ENCODE measurements at places on chromosomes 3 and 15.

DNA sequence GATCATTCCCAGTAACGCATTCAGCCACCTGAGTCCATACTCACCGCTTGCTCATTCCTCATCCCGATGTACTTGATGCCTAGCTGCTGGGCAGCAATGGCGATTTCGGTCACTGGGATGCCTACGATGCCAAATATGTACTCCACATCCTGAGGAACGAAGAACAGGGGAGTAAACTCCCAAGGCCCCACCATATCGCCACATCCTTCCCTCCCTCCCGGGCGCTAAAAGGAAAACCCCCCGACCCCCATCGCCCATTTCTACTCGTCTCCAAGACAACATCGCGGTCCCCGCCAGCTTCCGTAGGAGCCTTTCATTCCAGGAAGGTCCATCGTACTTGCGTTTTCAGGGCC lies 347 bp downstream of the HACL1 start:
- no peak for DNase-seq

DNA sequence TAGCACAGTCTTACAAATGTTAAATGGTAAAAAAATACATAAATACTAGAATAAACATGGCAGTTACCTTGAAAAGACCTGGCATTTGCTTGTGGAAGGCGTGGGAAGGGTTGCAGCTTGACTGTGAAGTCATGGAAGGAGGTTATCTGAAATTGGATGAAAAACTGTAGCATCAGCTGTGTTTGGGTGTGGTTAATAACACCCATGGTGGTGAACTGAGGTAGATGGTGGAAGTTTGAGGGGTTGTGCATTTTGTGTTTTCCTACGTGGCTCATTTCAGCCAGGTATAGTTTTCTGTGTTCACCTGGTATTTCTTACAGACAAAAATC lies 46.5 kb downstream of the PSMD6 start:
- DNase-seq, result no peak

- no peak for DNase-seq
These were observed 273.8 kb upstream of the DCBLD2 start for GRCh38 chr3:99175276-99175812.

DNA sequence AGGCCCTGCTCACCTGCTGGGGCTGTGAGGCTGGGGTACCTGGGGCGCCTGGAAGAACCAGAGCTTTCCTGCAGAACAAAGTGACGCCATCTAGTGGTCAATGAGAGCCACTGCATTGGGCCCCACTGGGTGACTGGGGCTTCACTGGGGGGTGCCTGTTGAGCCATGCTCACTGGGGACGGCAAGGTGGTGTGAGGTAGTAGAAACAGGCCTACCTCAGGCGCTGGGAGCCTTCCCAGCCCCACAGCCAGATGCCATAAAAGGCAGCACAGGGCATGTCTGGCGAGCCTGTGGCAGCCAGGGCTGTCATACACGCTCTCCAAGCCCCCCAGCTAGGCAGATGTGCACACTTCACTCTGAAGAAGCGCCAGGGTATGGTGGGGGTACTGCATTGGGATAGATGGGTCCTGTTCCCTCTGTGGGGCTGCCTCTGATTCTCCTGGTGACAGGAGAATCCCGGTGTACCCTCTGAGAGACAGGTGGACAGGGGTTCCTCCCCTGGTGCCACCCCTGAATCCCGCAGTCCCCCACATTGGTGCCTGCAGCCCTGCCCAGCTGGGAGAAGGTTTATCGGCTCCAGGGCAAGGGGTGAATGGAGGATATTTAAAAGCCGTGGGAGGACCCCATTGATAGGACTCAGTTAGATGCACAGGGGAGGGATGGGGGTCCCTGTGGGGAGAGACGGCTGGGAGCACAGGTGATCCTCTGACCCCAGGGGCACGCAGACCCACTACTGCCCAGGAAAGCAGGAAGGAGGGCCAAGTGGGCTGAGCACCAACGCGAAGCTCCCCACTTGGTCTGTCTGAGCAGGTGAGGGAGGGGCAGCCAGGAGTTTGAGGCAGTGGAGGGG lies 178.8 kb downstream of the NSMCE3 start:
- no peak for DNase-seq

DNA sequence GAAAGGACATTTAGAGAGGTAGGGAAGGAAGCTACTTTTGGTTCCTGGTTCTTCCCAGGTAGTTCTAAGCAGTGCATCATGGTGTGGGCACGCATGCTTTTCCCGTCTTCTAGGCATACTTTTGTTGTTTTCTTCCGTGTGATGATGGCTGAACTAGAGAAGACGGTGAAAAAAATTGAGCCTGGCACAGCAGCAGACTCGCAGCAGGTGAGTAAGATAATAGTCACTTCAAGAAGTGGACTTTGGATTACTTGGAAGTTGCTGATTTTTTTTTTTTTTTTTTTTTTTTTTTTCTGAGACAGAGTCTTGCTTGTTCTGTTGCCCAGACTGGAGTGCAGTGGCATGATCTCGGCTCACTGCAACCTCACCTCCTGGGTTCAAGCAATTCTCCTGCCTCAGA lies 17.9 kb downstream of the FANCD2OS start:
- DNase-seq, result no peak

- no peak for DNase-seq
These were observed 68.9 kb downstream of the CYP19A1 start for GRCh38 chr15:51269496-51269895.

DNA sequence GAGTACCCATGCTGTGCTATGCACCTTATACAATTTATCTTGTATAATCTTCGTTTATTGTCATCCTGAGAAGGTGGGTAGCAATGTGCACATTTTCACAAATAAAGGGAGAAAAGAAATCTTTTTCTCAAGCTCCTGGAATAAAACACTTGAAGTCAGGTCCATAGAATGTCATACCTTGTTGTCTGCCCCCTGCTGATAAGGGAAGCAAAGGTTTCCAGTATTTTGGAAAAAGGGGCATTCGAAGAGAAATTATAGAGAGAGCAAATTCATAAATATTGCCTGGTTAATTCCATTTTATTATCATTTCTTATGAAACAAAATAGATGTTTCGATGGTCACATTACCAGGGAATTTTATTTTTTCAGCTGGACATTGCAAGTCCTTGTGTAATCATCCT lies 277.8 kb downstream of the RAP2B start:
- no peak for DNase-seq

GRCh38 chr3:6119367-6119766 lies 741.5 kb upstream of the GRM7 start:
- DNase-seq, result no peak

- DNase-seq, result no peak
These were observed 28.5 kb upstream of the FBLN2 start for GRCh38 chr3:13520326-13520880.

- DNase-seq, result no peak
These were observed 230.3 kb upstream of the TLE3 start for GRCh38 chr15:70327856-70328678.

DNA sequence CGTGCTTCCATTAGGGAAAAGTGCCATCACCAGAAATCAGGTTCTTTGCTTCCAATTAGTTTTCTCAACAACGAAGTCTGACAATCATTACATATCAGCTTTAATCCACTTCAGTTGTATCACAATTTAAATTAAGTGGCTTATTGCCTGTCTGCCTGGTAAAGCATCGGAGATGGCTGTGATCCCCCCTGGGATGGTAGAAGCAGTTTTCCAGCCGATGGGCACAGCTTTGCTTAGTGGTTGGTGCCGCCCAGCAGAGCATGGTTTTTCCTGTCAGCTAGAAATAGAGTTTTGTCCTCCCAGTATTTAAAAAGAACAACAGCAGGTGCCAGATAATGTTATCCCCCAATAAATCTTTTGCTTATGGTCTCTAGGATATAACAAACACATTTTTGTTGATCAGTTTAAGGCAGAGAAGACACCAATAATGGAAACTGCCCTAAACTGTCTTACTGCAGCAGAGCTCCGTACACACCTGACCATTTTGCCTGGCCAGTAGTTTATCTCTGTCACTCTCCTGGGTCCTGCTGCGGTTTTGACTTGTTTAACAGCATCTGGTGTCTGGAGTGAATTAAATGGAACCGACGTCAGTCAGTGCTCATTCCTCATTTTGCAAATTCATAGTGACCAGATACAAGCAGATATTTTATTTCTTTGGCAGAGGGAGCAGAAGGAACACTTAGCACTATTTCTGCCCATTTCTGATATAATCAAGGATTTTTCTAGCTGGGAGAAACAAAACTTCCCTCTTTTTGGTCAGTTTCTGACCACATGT lies 79.1 kb downstream of the SLC49A4 start:
- no peak for DNase-seq

DNA sequence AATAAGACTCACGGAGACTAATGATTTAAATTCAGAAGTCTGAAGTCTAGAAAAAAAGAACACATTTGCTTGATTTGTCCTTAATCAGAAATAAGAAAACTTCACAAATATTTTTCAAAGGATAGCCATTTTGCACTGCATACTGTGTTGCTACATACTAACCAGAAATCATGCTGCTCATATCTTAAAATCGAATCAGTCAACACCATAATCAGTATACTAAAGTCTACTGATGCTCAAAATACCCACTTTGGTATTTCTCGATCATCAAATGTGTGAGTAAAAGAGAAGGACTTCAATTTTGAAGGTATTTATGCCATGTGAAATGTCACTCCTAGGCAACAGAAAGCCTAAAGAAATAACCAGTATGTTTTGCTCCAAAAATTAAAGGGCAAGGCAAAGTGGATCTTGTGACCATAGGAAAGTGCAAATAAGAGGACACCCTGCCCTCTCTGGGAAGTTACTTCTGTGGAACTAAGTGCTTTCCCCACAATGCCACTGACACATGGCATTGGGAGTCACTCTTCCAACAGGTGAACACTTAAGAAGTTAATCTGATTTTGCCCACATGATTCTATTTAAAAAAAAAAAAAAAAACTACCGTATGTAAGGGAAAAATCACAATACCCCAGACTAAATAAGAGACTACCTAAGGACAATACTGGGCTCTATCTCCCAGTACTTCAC lies 2.7 kb downstream of the LRIG1 start:
- no peak for DNase-seq

GRCh38 chr3:196050597-196050996 lies 31.3 kb downstream of the TFRC start:
- no peak for DNase-seq

DNA sequence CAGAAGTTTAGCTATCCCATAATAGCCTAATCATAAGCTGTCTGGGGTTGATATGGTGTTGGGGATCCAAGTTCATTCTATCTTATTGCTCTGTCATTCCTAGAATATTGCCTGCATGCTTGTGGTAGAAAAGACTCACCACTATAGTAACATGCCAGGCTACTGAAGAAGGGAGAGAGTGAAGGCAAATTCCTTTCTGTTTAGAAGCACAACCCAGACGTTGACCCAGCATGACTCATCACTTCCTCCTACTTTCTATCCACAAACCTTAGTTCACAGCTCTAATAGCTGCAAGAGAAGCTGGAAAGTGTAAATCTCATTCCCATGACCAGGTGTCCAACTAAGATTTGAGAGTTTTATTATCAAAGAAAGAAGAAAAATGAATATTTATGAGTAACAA lies 57.8 kb upstream of the NMD3 start:
- DNase-seq, result no peak

DNA sequence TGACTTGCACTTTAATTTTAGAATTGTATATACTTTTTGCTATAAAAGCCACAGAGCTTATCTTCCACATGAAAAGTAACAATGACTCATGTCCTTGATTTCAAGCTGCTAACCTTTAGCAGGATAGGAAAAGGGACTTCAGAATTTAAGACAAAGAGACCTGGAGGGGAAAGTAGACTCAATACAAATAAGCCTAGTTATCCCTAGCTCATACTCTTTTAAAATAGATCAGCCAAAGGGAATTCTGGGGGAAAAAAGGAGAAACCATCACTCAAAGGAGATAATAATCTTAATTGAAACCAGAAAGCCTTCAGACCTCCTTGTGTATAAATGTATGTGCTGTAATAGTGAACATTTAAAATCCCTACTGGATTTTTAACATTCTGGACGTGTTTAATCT lies 930.3 kb downstream of the NTRK3 start:
- DNase-seq, result no peak

- DNase-seq, result no peak
These were observed 24.1 kb downstream of the SLC24A5 start for GRCh38 chr15:48144889-48145288.

- DNase-seq, result no peak
These were observed 325.5 kb downstream of the SATB1 start for GRCh38 chr3:18099611-18100010.

GRCh38 chr3:128496019-128496601 lies 3.1 kb upstream of the GATA2 start:
- DNase-seq, result no peak

DNA sequence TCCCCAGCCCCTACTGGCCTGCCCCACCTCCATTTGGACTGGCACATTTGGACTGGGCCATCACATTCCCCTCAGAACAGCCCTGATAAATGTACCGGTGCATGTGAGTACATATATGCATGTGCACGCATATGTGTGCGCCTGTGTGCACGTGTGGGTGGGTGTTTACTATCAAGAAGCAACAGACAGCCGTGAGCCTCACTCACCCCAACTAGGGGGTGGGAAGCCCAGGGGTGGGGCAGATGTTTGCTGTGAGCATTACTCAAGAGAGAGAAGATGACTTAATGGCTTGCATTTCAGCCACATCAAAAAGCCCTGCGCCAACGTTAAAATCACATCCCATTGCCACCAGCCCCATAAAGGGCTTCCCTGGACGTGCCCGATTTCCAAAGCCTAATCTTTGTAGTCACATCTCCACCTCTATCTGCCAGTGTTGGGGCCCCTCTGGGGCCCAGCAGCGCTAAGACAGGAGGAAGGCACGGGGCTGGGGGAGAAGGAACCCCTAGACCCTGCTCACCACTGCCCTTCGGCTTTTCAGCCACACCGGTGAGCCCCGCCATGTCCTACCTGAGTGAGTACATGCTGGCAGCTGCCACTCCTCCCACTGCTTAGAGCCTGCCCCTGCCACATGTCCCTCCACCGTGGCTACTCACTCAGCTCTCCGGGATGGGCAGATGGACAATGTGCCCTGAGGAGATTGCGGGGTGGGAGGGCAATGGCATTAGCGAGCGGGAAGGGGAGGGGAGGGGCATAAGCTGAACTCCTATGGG lies 10.9 kb downstream of the ITIH3 start:
- DNase-seq, result no peak
